GM19239 (cell line): ENCODE measurements at places on chromosomes 2 and 18.
A peak's percentile ranks its signal among the peaks of the same experiment; 100 is the strongest.

DNA sequence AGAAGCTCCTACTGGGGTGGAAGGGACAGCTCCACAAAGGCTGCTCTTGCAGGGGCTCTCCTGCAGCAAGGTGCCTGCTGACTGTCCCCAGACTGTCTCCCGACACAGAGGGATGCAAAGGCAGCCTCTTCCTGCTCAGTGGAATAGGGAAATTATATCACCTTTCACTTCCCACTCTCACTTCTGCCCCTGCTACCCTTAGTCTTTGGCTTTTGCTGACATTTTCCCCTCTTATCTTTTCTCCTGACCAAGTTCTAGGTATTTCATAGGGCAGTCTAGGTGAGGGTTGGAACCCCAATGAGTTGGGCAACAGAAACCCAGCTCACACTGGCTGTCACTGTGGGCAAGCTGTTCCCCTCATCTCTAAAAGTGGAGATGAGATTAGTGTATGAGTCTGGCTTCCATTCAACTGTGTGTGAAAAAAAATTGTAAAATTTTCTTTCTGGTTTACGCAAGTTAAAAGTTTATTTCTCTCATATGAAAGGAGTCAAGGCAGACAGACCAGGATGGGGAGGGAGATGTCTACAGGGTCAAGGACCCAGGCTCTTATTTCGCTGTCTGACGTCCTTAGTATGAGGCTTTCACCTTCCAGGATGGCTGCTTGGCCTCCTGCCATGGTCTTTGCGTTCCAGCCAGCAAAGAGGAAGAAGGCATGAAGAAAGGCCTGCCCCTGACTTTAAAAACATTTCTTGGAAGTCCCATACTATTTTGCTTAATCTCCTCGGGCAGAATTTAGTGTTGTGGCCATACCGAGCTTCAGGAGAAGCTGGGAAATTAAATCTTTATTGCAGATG lies 7.5 kb upstream of the MOCOS start:
- DNase-seq, result no peak

DNA sequence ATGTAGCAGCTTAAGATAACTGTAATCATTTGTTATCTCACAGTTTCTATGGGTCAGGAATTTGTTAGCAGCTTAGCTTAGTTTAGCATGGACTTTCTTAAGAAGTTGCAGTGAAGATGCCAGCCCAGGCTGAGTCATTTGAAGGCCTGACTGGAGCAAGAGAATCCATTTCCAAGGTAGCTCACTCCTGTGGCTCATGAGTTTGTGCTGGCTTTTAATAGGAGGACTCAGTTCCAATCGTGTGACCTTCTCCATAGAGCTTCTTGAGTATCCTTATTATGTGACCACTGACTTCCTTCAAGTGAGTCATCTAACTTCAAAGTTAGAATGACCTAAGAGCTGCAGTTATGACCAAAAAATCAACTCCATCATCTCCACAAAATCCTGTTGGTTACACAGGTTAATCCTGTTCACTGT lies 1.4 kb downstream of the GPATCH11 start:
- no peak for DNase-seq

DNA sequence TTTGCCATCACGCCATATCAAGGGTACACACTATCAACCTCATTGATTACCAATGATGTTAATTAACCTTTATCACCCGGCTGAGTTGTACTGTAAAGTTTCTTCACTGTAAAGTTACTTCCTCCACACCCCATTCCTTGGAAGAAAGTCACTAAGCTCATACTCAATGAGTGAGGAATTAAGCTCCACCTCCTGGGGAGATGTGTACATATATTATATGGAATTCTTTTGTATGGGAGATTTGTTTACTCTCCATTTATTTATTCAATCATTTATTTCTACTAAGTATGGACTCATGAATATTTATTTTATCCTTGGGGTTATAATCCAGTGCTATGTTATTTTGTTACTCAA lies 56.8 kb downstream of the C2orf74 start:
- DNase-seq, result no peak

- DNase-seq, result peak; percentile 16
These were observed 67.0 kb downstream of the LBH start for GRCh38 chr2:30298302-30298701.

DNA sequence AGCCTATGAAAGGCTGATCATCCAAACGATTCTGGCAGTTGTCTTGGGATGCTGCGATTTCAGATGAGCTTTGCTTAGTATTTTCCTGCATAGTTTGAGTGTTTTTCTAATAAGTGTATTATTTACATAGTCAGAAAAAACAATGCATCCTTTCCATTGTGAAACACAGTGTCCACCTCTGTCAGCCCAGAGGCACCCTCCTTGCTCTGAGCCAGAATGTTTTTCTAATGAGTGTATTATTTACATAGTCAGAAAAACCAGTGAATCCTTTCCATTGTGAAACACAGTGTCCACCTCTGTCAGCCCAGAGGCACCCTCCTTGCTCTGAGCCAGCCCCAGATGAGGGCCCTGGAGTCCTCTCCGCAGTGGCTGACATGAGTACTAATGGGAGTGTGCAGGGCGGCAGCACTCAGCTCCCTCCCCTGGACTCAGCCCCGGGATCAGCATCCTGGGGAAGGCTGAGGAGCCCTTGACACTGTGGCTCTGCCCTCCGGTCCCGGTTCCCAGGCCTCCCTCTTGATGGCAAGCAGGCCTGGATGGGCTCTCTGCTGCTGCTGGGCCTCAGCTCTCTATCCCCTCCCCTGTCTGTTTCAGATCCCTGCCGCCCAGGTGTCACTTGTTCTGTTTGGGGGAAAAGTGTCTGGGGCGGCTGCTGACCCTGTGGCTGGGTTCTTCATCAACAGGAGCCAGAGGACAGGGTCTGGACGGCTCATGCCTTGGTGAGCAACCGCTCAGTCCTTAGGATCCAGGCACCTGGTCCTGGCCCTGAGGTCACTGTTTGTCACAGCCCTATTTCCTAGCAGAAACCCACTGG lies 5.9 kb downstream of the MFSD2B start:
- no peak for DNase-seq

DNA sequence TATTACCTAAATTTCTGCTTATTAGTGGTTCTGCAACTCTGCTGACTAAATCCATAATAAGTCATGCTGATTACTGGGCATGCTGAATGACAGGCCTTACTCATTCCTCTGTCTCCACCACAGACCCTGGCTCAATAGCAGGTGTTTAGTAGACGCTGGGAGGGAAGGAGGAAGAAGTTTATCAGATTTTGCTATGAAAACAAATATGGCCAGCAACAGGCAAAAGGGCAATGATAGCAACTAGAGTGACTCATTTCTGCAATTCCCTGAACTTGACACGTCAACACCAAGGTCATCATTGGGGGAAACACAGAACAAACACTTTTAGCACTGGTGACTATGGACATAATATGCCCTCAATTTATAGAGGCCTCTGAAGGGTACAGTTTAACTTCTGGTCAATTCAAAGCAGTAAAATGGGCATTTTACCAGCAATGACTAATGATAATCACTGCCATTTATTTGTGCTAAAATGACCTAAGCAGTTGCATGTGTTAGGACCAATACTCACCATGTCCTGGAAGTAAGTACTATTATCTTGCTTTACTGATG lies 35.2 kb downstream of the TMEM163 start:
- no peak for DNase-seq

- no peak for DNase-seq
These were observed 1.2 kb upstream of the MFF start for GRCh38 chr2:227323818-227324217.

- DNase-seq, result no peak
These were observed 133.4 kb upstream of the LRRTM1 start for GRCh38 chr2:80437959-80438358.
